ENCODE measurements at places on chromosomes 12 and 14. TPM values are rescaled to one million over a fixed set of nuclear protein-coding genes. Genes with fewer than 3 reads are reported as not detected.

DNA sequence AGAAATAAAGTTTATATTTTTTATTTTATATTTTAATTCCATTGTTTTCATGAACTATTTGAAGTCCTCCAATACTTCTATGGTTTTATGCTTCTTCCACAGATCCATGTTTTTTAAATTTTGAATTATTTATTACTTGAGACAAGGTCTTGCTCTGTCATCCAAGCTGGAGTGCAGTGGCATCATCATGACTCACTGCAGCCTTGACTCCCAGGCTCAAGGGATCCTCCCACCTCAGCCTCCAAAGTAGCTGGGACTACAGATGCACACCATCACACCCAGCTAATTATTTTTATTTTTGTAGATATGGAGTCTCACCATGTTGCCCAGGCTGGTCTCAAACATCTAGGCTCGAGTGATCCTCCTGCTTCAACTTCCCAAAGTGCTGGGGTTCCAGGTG is 28.8 kb upstream of the DLGAP5 start:
- no peaks in the 10 kb centered on the region for H3K27me3 ChIP-seq
- no peak for DNase-seq
- H3K4me1 ChIP-seq = peaks cover 19% of the 10 kb centered on the region

GRCh38 chr12:118098911-118099671 is 4.7 kb downstream of the VSIG10 start:
- H3K36me3 ChIP-seq = peaks cover 2% of the 10 kb centered on the region
- peaks cover 33% of the 10 kb centered on the region for H3K4me1 ChIP-seq
- DNase-seq = no peak
- peak overlapping the region; percentile 4 for H3K27ac ChIP-seq

- no peak overlapping the region for H3K27ac ChIP-seq
- H3K4me3 ChIP-seq = no peak overlapping the region
- DNase-seq = no peak
- H3K4me1 ChIP-seq = peaks cover 9% of the 10 kb centered on the region
- H3K27me3 ChIP-seq = no peaks in the 10 kb centered on the region
These were observed 311.8 kb upstream of the AMIGO2 start for GRCh38 chr12:47391566-47391965.

DNA sequence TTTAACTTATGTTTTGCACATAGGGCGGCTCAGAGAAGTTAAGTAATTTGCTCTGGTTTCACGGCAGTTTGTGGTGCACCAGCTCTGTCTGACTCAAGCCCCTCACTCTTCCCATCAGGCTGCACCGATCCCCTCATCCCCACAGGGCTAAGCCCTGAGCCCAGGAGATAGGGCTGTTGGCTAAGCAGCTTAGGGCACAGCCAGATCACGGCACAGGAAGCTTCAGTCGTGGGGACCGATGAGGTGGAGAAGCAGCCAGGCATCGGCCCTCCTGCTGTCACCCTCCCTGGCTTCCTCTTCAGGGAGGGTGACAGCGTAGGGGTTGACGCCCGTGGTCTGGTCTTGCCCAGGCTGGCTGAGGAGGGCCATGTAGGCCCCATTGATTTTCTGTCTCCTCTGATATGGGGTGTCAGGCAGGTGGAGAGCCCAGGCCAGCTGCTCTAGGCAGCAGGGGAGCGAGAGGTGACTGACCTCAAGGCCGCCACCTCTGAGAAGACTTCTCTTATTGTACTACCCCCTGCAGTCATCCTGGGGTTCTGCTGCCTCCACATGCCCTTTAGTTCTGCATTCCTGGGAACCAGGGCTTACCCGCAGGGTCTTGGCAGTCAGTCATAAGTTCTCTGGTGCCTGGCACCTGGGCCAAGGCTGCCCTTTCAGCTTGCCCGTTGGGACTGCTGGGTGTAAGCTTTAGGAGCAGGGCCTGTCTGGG is 166.4 kb downstream of the TSPAN9 start:
- no peaks in the 10 kb centered on the region for H3K36me3 ChIP-seq
- DNase-seq = no peak
- peaks cover 21% of the 10 kb centered on the region for H3K4me1 ChIP-seq
- no peaks in the 10 kb centered on the region for H3K27me3 ChIP-seq

- no peak overlapping the region for H3K4me3 ChIP-seq
- peaks cover 7% of the 10 kb centered on the region for H3K4me1 ChIP-seq
- DNase-seq = no peak
- H3K27ac ChIP-seq = peak overlapping the region; percentile 20
These were observed 10.7 kb upstream of the KRT80 start for GRCh38 chr12:52202361-52203078.

The KRT75 gene
- not detected for total RNA-seq

The LBHD2 gene
- total RNA-seq = not detected

The DHRS2 gene
- total RNA-seq = 12.8 TPM
